ENCODE measurements at places on chromosomes 12 and 14.

GRCh38 chr14:52055167-52055566, 13.7 kb downstream of the NID2 start:
- no peak for DNase-seq

DNA sequence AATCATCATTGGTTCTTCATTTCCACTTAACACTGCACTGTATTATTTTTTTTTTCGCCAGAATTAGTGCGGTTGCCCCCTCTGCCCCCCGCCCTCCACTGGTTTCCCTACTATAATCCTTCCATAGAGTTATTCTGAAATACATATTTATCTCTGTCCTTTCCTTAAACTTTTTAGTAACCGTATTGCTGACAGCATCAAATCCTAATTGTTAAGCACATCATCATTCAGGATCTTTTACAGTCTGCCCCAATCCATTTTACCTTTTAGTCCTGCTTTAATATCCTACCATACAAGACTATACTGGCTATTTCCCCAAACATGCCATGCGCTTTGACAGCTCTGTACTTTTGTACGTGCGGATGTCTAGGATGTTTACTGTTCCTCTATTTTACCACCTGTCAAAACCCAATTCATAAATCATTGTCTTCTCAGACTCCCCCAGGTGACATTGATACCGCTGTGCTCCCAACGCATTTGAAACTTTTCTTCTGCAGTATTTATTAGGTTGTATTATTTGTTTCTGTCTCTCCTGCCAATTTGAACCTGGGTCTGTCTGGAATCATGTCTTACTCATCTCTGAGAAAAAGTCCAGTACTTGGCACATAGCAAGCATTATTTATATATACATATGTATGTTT, 1.0 kb downstream of the FGFR1OP2 start:
- DNase-seq: no peak

GRCh38 chr12:12979731-12980259, 20.3 kb downstream of the HEBP1 start:
- DNase-seq: peak; percentile 91

DNA sequence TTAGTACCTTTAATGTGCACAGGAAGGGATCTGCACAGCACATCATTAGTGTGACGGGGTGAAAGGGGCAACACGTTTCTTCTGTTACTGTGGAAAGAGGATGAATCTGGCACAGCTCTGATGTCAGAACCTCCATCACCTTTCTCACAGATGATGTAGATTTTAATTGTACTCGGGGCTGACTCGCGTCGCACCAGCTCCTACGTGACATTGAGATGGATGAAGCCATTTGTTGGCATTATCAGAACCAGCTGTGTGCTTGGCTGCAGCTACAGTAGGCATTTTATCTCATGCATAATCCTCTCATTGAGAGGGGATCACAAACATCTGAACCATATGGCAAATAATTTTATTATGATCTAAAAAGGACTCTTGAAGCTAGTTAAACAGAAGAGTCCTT, 173.6 kb downstream of the PDZRN4 start:
- DNase-seq: no peak

DNA sequence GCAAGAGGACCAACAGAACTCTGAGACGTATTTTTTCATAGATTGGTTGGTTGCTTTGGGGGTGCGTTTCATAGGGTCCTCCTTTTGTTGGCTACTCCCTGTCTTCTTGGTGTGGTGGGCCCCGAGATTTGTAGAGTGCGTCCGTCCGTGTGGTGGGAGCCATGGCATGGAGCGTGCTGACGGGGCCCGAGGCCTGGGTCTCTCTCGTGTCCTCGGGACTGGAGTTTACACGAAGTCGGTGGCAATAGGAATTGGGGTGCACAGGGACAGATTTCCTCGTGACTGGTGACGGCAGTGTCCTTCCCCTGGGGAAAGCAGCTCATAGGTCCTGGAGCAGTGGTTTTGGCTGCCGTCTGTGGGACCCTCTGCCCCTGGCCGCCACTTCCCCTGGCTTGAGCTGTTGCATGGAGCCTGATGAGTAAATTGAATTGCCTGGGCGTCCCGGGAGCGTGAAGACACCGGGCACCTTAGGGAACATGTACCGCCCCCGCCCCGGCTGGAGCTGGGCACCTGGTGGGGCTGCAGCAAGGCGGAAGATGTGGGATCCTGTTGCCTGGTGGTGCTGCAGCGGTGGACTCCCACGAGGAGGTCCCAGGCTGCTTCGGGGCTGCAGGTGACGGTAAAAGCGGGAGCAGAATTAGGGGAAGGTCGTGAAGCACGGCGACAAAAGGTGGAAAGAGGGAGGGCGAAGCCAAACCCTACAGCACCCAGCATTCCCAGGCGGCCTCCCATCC, 153.7 kb upstream of the ALG10B start:
- DNase-seq: no peak

DNA sequence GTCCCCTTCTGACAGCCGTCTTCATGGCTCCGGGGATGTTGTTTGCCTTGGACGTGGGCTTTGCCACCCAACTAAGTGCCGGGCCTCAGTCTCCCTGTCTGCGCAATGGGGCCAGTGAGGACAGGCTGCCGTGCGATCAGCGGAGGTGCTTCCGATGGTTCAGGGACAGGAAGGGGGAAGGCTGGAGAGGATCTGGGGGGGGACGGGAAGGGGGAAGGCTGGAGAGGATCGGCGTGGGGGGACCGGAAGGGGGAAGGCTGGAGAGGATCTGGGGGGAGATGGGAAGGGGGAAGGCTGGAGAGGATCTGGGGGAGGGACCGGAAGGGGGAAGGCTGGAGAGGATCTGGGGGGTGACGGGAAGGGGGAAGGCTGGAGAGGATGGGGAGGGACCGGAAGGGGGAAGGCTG, 3.4 kb downstream of the MMP17 start:
- peak; percentile 91 for DNase-seq

GRCh38 chr12:23340351-23340750, 609.1 kb downstream of the SOX5 start:
- DNase-seq: no peak

- DNase-seq: no peak
Observed at GRCh38 chr12:128426511-128426910, 159.5 kb downstream of the TMEM132C start.

- no peak for DNase-seq
Observed at GRCh38 chr12:106586803-106587684, 4.2 kb downstream of the RFX4 start.

GRCh38 chr12:127233016-127233415, 1034.0 kb upstream of the TMEM132C start:
- DNase-seq: no peak

- no peak for DNase-seq
Observed at GRCh38 chr12:17975239-17975638, 114.8 kb downstream of the RERGL start.

Measured in AG09319 (cell line).